ENCODE measurements at places on chromosomes 2 and 18. TPM values are rescaled to one million over a fixed set of nuclear protein-coding genes. Genes with fewer than 3 reads are reported as not detected.

- peak; percentile 50 for DNase-seq
Measured at GRCh38 chr18:74496508-74497323, 553 bp downstream of the CNDP2 start.

- no peak for DNase-seq
Measured at GRCh38 chr2:41728788-41729338, 319.0 kb upstream of the PKDCC start.

DNA sequence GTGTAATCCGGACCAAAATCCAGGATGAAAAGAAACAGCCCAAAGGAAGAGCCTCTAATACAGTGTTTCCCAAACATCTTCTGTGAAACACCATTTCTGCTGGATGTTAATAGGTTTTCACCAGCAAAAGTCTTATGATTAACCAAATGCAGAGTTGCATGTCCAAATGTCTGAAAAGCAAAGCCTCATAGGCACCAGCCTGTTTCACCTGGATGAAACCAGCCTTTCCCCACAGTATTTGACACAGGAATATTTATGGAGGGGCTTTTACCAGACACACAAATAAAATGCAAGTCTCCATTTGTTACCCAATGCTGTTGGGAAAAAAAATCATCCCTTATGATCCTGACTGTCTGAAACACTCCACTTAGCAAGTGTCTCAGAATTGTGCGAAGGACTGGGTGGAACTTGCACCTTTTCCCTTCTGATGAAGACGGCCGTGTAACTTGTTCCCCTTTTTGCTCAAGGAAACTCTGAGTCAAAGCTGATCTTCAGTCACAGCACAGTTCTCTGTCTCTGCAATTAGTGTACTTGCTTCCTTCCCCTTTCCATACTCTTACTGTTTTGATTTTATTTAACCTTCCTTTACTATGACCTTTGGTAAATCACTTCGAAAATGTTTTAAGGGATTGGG is 70.3 kb upstream of the IL1R2 start:
- no peak for DNase-seq

- no peak for DNase-seq
Measured at GRCh38 chr2:25700221-25700660, 26.9 kb upstream of the DTNB start.

The C2orf15 gene
- 1.0 TPM for total RNA-seq

GRCh38 chr2:55810622-55811020 is 113.0 kb downstream of the EFEMP1 start:
- DNase-seq = no peak

The SERPINB3 gene
- total RNA-seq = not detected

The UGT1A8 gene
- total RNA-seq = not detected

DNA sequence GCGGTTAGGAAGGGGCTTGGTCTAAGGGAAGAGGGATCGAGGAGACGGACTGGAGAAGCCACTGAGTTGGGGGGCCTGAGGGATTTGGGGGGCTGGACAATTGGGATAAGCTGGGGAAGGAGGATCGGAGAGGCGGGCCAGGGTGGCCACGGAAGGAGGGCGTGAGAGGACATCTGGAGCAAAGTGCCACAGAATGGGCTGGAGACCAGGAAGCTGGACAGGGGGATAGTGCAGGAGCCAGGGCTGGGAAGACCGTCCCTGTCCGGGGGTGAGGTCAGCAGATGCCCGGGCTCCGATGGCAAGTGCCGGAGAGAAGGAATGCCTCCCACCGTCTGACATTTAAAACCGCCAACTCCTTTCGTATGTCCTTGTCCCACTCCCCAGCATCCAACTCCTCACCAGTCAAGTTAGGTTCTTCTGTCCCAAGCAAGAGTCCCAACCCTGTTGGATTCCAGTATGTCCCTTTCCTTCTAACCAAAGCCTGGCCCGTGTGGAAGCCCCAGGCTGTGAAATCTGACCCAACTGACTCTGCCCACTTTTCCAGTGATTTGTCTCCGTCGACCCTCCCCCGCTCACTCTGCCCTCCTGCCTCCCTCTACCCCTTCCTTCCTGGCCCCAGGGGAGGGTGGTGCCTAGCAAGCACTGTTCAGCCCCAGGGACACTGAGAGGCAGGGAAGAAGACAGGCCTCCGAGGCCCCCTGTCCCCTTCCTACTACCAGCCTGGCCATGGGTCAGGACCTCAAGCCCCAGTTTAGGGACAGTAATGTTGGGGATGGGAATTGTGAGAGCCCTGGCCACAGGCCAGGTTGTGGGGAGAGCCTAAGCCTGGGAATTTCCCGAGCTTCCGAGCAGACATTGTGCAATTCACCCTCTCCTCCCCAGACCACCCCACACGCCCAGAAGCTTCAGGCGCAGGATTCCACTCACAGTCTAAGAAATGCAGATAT is 31.5 kb upstream of the TMBIM1 start:
- no peak for DNase-seq

DNA sequence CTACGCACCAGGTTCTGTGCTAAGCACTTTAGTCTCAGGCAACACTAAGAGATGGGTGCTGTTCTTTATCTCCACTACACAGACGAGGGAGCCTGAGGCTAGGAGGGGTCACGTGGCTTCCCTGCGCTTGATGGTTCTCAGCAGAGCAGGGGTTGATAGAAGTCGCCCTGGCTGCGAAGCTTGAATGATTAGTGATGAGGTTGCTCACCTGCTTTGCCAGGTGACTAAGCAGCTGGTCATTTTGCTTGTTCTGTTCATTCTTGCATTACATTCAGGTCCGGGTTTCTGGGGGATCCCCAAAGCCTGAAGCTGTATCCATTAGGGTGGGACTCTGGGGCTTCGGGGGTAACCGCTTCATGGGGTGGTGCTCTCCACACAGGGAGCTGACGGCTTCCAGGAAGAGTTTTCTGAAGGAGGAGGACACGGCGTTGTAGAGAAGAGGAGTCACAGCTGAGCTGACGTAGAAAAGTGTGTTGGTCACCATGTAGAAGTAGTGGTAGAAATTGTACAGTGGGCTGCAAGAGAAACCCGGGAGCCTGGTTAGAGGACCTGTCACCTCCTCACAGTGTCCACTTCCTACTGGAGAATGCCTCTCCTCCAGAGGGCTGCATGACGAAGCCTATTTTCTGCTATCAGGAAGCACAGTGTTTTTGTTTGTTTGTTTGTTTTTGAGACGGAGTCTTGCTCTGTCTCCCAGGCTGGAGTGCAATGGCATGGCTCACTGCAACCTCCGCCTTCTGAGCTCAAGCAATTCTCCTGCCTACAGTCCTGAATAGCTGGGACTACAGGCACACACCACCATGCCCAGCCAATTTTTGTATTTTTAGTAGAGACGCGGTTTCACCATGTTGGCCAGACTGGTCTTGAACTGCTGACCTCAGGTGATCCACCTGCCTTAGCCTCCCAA is 11.5 kb downstream of the NTSR2 start:
- no peak for DNase-seq

DNA sequence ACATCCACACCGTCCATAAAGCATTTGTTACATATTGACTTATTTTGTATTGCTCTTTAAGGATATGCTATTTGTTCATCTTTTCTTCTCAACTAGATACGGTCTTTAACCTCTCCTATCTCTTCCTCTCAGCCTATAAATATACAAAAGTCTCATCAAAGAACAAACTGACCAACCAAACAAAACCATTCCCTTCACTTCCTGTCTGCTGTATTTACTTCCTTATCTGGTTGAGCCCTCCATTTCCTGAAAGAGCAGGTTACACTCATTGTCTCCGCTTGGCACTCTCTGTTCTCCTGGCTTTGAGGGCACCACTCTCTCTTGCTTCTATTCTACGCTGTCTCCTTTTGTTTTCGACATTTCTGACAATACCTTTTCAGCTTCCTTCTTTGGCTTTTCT is 431.9 kb upstream of the TCF4 start:
- DNase-seq = no peak

DNA sequence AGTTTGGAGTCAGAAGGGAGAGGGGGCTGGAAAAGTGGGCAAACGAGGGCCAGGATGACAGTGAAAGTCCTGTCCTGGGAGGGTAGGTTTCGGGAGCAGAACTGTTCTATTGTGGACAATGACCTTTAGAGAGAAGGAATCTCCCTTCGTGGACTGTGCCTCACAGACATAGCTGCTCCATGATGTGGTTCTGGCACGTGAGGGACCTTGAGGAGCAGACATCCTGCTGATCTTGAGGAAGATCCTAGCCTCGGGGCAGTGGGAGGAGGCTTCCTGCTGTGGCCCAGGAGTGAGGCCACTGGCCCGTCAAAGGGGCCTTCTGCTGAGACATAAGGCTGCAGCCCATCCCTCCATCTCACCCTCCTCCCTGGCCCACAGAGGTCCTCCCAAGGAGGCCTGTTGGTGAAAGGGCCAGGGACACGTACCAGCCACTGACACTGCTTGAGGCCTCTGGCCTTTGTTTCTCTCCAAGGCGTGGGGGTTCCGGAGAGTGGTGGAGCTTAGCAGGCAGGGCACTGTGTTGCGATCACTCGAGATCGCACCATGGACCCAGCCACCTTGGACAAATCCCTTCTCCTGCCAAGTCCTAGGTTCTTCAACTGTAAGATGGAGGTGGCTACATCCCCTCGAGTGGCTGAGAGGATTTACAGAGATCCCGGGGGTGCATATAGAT is 167.2 kb downstream of the CELF4 start:
- DNase-seq = no peak

- DNase-seq = no peak
Measured at GRCh38 chr2:45028276-45028675, 19.0 kb upstream of the SIX2 start.

- DNase-seq = no peak
Measured at GRCh38 chr2:116452651-116453050, 1361.8 kb upstream of the DDX18 start.

- no peak for DNase-seq
Measured at GRCh38 chr2:112160283-112161250, 22.4 kb downstream of the FBLN7 start.

GRCh38 chr2:202127687-202128331 is 54.8 kb downstream of the KIAA2012 start:
- DNase-seq = no peak

The NOTO gene
- total RNA-seq = not detected

DNA sequence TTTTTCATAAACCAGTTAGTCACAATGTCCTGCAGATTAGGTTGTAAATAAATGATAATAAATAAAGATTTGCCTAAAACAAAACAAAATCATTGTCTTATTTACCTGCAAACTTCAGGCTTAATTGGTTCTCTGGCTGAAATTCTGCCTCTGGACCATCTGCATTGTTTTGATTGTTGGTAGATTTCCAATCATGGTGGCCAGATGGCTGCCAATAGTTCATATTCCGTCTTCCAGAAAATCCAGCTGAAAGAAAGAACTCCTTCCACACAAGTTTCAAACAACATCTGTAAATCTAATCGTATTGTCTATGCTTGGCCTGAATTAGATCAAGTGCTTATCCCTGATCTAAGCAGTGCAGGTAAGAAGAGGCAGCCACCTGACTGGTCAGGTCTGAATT is 771.1 kb upstream of the ZEB2 start:
- DNase-seq = no peak

GRCh38 chr2:148721520-148721931 is 77.0 kb downstream of the EPC2 start:
- no peak for DNase-seq

GRCh38 chr2:43347746-43348145 is 121.3 kb upstream of the ZFP36L2 start:
- DNase-seq = no peak

DNA sequence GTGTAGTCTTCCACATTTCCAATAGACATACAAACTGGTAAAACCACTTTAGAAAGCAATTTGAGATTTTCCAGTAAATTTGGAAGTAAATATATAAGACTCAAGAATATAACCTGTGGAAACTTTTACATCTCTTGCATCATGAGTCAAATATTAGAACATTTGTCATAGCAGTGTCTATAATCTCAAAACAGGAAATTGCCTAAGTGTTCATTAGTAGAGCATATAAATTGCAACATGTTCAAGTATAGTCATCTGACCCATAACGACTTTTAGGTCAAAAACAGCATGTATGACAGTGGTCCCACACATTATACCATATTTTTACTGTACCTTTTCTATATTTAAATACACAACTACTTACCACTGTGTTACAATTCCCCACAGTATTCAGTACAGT is 555.9 kb upstream of the VRK2 start:
- no peak for DNase-seq

GRCh38 chr2:240972636-240973521 is 25.5 kb upstream of the SNED1 start:
- DNase-seq = no peak

The NTSR2 gene
- total RNA-seq = not detected

DNA sequence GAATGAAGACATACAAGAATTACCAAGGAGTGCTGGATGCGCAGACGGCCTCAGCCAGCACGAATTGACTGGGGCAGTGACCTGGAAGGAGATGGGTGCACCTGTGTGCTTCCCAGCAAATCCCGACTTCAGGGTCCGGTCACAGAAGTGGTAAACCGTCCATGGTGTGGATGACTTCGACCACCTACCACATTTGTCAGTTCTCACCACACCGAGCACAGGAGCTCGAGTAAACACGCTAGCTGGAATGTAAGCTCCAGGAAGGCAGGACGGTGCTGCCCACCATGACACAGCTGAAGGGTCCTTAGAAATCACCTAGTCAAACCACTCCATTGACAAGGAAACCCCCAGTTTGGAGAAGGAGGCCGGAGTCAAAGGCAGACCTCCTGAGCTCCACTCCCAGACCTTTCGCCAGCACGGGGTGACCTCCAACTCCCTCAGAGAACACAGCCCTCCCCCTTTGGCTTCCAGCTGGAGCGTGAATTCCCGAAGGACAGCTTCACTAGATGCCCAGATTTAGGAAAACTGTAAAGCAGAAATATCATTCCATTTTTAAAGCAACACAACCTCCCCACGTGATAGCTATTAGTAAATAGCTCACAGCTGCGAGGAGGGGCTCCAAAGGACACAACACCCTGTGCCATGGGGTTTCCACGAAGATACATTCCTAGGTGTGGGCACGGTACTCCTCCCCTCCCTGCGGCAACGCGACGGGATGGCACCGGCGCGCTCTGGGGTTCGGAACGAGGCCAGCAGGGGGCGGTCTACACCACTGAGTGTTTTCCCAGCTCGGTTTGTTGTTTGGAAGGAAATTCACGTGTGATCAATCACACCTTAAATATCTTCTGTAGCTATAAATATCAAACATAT is 34.1 kb upstream of the GNAL start:
- DNase-seq = peak; percentile 40

GRCh38 chr18:24016643-24017042 is 2.1 kb downstream of the TTC39C start:
- DNase-seq = no peak

- DNase-seq = no peak
Measured at GRCh38 chr2:152542337-152542994, 174.8 kb downstream of the PRPF40A start.

DNA sequence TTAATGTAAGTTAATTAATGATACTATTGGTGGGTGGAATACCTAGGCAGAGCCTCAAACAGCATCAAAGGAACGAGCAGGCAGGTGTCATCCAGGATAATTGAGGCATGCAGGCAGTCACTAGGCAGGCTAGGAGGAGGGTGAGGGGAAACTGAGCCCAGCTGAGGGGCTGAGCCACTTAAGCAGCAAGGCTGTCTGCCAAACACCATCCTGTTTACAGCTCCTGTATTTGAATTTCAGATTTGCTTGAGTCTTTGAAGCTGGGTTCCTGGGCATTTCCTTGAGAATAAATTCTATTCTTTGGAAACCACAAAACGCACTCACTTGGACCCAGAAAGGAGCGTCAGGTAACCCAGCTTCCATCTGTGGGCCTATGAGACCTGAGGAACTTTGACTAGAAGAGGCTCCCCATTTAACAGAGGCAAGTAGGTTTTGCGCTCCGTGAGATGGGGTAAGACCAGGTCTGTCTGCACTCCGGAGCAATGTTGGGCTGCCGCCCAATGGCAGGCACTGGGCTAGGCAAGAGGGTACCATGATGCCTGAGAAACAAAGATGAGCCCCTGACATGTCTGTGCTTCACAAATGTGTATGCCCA is 2.0 kb downstream of the EDAR start:
- DNase-seq = peak; percentile 42

Data from activated naive CD8-positive, alpha-beta T cell treated with anti-CD3 and anti-CD28 coated beads for 36 hours (primary cell).